ENCODE measurements at places on chromosomes 2 and 18. TPM values are rescaled to one million over a fixed set of nuclear protein-coding genes. Genes with fewer than 3 reads are reported as not detected.

CXCR1 gene
- 0.11 TPM for total RNA-seq

DSG4 gene
- total RNA-seq = under 0.01 TPM

KCNK3 gene
- total RNA-seq = not detected

GKN2 gene
- not detected for total RNA-seq

CLEC4F gene
- total RNA-seq = not detected

CFAP221 gene
- not detected for total RNA-seq
